ENCODE measurements at places on chromosomes 3 and 15. TPM values are rescaled to one million over a fixed set of nuclear protein-coding genes. Genes with fewer than 3 reads are reported as not detected.

The STRA6 gene
- polyA plus RNA-seq = 23.9 TPM

The UROC1 gene
- not detected for polyA plus RNA-seq

The GRK7 gene
- polyA plus RNA-seq = 0.26 TPM

The KPNA1 gene
- polyA plus RNA-seq = 46.3 TPM

The SPTSSB gene
- polyA plus RNA-seq = 6.9 TPM

The ANKRD34C gene
- 0.09 TPM for polyA plus RNA-seq

The BLM gene
- polyA plus RNA-seq = 11.2 TPM

Measured in left renal pelvis (tissue), 4 donors.